Astrocyte of the hippocampus (primary cell): ENCODE measurements at places on chromosomes 3 and 15.

- no peak for DNase-seq
Measured at GRCh38 chr3:188602111-188602510, 448.2 kb downstream of the LPP start.

DNA sequence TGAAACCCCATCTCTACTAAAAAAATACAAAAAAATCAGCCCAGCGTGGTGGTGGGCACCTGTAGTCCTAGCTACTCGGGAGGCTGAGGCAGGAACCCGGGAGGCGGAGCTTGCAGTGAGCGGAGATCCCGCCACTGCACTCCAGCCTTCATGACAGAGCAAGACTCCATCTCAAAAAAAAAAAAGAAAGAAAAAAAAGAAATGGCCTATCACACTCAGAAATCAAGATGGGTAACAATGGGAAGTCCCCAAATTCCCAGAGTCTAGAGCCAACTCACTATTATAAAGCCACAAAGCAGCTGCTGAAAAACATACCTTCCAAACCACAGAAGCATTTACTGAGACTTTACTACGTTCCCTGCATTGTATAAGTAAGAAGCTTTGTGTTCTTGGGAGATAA, 7.5 kb downstream of the HDGFL3 start:
- peak; percentile 69 for DNase-seq

DNA sequence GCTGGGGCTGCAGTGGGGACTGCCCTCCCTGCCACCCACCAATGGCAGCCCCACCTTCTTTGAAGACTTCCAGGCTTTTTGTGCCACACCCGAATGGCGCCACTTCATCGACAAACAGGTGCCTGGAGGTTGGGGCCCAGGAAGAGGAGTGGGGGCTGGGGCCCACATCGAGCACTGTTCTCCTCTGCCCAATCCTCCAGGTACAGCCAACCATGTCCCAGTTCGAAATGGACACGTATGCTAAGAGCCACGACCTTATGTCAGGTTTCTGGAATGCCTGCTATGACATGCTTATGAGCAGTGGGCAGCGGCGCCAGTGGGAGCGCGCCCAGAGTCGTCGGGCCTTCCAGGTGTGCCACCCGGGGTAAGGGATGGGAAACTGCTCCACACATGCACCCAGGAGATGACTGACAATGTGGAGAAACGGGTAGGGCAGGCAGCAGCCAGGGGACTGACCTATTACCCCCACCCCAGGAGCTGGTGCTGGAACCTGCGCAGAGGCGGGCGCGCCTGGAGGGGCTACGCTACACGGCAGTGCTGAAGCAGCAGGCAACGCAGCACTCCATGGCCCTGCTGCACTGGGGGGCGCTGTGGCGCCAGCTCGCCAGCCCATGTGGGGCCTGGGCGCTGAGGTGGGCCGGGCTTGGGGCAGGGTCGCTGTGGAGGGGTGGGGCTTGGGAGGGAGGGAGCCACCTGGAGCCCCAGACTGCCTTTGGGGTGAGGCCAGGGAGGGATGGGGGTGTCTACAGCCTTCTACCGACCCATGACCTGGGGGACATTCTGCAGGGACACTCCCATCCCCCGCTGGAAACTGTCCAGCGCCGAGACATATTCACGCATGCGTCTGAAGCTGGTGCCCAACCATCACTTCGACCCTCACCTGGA, 22.9 kb downstream of the NBEAL2 start:
- no peak for DNase-seq

DNA sequence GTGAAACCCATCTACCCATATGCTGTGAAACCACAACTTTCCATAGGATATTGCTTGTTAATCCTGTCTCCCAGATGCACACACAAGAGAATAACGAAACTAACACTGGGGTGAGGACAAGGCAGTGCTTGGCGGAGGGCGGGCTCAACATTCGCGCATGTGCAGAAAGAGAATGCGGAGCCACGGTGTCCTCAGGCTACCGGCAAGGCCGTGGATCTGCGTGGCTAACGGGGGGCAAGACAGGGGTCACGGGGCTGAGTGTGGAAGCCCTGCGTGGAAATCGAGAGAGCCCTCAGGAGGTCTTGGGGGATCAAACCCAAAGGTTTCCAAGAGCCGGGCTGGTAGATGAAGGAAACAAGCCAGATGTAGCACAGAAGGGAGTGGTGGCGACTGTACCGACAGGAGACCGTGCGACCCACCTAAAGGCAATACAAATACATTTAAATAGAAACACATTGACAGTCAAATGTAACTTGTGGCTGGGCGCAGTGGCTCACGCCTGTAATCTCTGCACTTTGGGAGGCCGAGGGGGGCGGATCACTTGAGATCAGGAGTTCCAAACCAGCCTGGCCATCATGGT, 48.5 kb upstream of the TRA2B start:
- no peak for DNase-seq

DNA sequence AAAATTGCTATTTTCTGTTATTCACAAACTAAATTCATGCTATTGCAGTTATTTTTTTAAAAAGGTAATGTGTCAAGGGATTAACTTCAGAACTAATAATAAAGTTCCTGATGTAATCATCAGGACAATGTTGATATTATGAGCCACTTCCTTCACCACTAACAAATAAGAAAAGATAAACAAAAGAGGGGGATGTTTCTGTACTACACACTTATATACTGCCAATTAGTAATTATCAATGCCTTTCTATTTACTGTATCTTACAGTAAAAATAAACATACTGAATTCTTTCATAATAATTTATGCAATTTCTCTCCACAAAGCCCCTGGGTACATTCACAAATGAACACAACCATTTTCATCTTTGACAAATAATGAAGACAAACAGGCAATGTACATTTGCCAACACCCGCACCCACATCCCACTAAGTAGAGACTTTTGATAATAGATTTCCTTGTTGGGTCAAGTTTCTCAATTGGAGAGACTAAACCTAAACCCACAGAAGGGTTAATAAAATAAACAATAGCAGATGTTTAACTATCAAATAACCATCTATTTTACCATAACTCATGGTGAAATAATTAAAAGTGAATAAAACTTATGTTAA, 3.7 kb downstream of the CBLB start:
- DNase-seq = no peak

- DNase-seq = peak; percentile 24
Measured at GRCh38 chr3:72446218-72447058, 401.8 kb downstream of the SHQ1 start.

DNA sequence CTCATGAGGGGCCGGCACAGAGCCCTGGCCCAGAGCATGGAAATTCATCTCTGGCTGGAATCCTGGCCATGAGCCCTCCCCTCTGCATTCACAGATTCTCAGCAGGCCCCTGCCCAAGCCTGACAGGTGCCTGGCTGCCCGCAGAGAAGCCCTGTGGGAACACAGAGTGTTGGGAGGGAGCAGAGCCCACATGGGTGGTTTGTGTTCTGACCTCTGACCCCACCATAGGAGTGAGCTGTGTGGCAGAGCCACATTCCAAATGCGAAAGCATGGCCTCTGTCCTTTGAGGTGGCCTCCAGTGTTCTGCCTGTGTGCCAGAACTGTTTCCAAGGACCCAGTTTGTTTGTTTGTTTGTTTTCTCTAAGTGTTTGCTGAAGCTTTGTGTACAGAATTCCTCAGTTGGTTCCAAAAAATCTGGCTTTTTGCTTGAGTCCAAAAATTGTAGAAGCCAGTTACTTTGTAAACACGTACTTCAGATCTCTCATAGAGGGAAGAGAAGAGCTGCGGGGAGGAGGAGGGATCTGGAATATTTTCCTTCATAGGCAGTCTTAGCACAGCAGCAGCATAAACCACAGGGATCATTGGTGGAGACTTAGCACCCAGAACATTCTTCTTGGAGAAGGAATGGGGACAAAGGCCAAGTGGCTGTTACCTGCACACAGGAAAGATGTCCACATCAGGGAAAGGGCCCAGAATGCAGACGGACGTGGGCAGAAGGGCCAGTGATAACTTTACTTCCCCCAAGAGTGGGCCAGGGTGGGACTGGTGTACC, 36.0 kb downstream of the GRAMD2A start:
- DNase-seq = no peak

DNA sequence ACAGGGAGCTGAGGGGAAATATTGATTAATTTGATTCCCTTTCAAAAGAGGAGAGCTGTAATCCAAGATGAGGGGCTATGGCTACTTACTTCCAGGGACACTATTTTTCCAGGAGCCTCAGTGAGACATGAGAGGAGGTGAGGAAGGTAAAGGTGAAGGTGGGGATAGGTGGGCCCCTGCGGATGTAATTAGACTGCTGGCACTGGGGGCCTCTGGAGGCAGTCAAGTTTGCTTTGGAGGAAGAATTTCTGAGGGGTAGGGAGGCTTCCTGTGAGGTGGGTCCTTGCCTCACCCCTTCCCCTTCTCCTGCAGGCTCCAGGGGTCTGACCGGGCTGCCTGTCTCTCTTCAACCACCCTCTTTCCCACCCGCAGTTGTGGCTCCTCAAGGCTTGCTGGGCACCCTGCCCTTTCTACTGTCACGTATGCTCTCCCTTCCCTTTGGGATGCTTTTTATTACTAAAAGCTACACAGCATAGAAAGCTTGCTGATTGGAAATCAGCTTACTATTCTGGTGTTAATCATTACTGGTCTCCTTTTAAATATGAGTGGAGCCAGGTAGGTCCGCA, 22.5 kb downstream of the GASK1A start:
- DNase-seq = no peak

DNA sequence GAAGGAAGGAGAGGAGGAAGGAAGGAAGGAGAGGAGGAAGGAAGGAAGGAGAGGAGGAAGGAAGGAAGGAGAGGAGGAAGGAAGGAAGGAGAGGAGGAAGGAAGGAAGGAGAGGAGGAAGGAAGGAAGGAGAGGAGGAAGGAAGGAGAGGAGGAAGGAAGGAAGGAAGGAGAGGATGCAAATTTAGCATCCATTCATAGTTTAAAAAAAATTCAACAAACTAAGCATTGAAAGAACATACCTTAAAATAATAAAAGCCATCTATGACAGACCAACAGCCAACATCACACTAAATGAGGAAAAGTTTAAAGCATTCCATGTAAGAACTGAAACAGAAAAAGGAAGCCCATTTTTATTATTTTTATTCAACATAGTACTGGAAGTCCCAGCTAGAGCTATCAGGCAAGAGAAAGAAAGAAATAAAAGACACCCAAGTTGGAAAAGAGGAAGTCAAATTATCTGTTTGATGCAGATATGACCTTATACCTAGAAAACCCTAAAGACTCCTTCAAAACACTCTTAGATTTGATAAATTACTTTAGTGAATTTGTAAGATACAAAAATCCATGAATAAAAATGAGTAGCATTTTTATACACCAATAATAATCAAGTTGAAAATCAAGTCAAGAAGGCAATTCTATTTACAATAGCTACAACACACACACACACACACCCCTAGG, 52.2 kb upstream of the FXR1 start:
- DNase-seq = no peak

DNA sequence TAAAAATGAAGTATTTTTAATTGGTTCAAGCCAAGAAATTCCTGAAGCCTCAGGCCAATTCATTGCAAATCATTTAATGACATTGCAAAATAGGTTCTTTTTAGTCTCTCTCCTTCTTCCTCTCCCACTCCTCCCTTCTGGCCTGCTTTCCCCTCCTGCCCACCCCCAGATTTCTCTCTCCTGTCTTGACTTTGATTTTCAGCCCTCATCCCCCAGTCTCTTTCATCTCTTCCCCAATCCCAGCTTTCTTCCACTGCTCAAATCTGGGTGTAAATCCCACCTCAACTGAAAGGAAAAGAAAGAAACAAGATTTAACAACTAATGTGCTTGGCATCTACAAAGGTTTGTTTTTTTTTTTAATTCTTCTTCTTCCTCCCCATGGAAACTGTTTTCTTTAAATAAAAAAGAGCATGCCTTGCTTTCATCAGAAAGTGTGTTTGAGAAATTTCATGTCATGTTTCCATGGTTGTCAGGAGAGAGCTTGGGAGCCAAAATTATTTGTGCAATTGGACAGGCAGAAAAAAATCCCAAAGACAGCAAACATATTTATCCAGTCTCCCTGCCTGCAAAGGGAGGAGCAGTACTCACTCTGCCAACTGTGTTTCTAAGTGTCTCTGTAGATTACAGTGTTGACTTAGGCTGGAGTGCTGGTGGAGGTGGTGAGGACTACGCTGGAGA, 50.4 kb downstream of the BOC start:
- no peak for DNase-seq

DNA sequence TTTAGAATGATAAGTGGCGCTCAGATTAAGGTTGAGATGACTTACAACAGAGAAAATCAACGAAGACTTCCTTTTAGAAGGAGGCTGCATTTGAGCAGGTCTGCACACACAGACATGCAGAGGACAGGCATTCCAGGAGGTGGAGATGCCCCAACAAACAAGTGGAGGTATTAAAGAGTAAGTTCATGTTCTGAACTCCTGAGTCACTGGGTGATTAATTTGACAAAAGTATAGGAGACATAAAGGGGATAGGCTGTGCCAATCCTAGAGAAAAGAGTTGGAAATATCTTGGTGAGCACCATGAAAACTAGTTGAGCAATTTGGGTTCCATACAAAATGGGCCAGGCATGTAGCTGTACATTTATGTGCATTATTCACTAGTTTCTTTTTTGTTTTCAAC, 33.5 kb upstream of the BCL6 start:
- no peak for DNase-seq

- no peak for DNase-seq
Measured at GRCh38 chr3:73474619-73475018, 150.1 kb downstream of the PDZRN3 start.

- DNase-seq = no peak
Measured at GRCh38 chr3:106508331-106508893, 639.6 kb upstream of the CBLB start.

- DNase-seq = peak; percentile 40
Measured at GRCh38 chr3:105866656-105867653, 1.9 kb downstream of the CBLB start.

DNA sequence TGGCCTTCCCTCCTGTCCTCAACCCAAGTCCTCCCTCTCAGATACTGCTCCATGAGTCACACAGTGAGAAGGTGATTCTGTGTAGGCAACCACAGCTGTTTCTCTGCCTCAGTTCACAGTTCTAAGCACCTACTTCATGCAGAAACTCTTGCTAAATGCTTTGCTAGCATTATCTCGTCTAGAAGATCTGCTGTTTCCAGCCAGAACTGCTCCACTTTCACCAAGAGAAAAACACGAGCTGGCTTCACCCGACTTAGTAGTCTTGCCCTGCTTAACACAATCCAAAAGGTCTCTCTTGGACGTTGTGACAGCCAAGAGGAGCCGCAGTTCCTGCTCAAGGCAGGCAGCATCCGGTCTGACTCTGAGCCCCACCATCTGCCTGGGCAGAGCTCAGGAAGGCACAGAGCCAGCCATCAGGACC, 272.1 kb downstream of the UACA start:
- no peak for DNase-seq

DNA sequence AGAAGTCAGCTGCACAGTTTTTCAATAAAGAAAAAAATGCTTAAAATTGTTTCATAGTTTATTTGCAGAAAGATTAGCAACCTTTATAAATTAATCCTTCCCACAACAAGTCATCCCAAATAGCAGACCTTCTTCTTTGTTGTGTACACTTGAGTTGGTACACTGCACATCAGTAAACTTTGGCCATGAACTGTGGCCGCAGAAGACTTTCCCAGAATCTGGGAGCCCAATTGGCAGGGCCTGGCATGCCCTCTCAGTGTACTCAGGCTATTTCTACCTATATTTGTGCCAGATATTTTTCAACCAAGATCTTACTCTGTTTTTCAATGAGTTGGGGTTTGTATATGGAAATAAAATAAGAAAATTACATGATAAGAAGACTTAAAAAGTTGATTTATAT, 133.1 kb downstream of the DIPK2A start:
- DNase-seq = no peak

GRCh38 chr3:40828741-40829415, 304.1 kb downstream of the ZNF621 start:
- DNase-seq = no peak
